Activated CD4-positive, alpha-beta T cell treated with anti-CD3 and anti-CD28 coated beads for 36 hours (primary cell): ENCODE measurements at places on chromosomes 7 and 10. TPM values are rescaled to one million over a fixed set of nuclear protein-coding genes. Genes with fewer than 3 reads are reported as not detected.
A peak's percentile ranks its signal among the peaks of the same experiment; 100 is the strongest.

DNA sequence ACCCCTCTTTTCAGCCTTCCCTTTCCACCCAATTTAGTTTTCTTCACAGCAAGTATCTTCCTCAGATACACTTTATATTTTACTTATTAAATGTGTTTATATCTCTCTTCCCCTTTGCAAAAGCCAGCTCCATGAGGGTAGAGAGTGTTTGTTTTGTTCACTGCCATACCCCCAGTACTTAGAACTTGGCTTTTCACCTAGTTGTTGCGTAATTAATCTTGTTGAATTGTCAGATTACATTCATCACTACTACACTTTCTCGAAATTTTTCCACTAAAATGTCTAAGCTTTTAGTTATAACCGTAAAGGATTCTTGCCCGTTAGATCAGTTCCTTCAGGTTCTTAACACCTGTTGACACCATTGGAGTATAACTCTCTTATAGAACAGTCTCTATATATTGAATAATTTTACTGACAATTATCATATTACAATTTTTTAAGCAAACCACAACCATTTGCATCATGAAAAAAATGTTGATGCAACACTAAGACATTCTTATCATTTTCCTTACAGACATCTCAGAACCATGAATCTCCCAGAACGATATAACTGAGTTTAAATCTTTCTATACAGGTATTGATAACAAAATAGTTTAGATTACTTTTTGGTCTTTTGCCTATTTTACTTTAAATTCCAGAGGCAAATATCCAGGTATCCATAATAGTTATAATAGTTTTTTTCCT is 29.9 kb downstream of the VWDE start:
- DNase-seq, result no peak
- no peaks in the 10 kb centered on the region for H3K36me3 ChIP-seq
- H3K27ac ChIP-seq, result no peak overlapping the region

NPFFR1 gene
- not detected for total RNA-seq

PTF1A gene
- not detected for total RNA-seq

COL1A2 gene
- total RNA-seq, result 0.19 TPM

ENTPD1 gene
- total RNA-seq, result not detected

C7orf57 gene
- 0.46 TPM for total RNA-seq

TUBAL3 gene
- total RNA-seq, result not detected

TAS2R3 gene
- total RNA-seq, result 0.69 TPM

- peaks cover 2% of the 10 kb centered on the region for H3K27me3 ChIP-seq
- H3K4me3 ChIP-seq, result no peak overlapping the region
- no peaks in the 10 kb centered on the region for H3K36me3 ChIP-seq
- H3K4me1 ChIP-seq, result no peaks in the 10 kb centered on the region
- DNase-seq, result no peak
- no peak overlapping the region for H3K27ac ChIP-seq
Observed at GRCh38 chr7:3880228-3880987, 579.4 kb downstream of the SDK1 start.

- no peaks in the 10 kb centered on the region for H3K27me3 ChIP-seq
- H3K36me3 ChIP-seq, result no peaks in the 10 kb centered on the region
- H3K27ac ChIP-seq, result no peak overlapping the region
- DNase-seq, result no peak
Observed at GRCh38 chr7:7769710-7770627, 51.6 kb upstream of the RPA3 start.

EPHB4 gene
- total RNA-seq, result 5.9 TPM

DNA sequence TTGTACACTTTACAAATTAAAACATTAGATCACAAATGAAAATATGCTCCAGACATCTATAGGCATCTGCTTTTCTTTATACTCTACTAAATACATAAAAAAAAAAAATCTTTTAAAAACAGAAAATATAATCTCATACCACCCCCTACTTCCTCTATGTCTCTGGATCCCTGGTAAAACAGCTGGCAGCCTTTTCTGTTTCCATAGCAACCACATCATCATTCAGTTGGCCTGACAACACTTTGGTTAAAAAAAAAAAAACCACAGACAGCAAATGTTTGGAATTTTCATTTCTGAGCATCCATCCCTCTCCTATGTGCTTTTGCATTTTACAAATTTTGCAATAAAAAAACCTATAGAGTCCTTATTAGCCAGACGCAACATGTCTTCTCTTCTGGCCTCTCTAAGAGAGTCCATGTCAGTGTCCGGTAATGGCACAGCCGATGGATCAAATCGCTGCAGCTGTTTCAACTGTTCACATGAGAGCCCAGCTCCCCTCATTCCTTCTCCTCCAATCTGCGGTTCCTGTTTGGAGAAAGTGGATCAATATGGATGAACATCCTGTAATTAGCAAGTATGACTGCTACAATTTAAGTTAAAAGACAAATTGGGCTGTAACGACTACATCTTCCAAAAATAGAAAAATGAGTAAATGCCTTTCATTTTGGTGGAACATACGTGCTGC is 105.6 kb downstream of the NSUN6 start:
- H3K27ac ChIP-seq, result no peak overlapping the region
- H3K4me1 ChIP-seq, result no peaks in the 10 kb centered on the region
- peaks cover 38% of the 10 kb centered on the region for H3K36me3 ChIP-seq
- no peak overlapping the region for H3K4me3 ChIP-seq
- DNase-seq, result no peak

DNA sequence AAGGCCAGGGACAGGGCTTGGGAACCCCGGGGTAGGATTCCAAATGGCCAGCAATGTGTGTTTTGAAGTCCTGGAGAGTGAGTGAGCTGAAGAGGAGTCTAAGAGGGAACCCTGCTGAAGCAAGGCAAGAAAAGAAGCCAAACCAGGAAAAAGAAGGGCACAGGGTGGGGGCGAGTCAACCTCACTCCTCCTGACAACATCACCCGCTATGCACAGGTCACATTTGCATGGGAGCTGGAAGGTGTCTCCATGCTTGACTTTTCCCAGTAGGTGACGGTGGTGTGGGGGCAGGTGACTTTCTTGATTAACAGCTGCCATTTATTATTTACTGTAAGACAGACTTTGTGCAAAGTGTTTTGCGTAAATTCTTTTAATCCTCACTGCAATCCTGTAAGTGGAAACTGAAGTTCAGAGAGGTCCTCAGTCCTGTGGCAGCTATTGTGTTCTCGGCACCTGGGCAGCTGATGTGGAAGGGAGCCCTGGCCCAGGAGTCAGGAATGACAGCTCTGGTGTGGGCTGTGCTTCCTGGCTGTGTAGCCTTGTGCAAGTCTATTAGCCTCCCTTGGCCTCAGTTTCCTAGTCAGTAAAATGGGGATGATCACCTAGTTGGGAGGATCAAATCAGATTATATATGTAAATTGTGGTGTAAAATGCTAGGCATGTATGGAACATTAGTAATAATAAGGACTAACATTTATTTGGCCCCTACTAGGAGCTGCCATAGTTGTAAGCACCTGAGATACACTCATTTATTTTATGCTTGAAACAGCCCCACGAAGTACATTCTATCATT is 90.9 kb downstream of the SH3PXD2A start:
- DNase-seq, result no peak
- peak overlapping the region; percentile 69 for H3K27ac ChIP-seq
- H3K27me3 ChIP-seq, result no peaks in the 10 kb centered on the region
- H3K4me3 ChIP-seq, result no peak overlapping the region

ASB15 gene
- not detected for total RNA-seq

DNA sequence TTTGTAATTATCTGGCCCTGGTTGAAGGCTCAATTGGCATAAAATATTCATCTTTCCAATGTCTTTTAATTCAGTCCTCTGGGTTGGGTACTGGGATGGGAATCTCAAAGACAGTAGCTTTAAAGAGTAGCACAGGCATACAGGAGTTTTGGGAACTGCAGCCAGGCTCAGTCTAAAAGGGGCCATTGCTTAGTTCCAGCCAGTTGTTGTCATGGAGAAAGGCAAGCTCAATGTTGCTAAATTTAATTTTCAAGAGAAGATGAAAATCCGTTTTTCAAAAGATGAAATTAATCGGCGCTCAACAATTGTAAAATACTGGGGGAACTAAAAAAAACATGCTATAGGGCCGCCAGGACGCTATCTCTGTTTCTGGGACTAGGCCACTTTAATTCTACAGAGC is 375.1 kb downstream of the PHTF2 start:
- H3K4me1 ChIP-seq, result no peaks in the 10 kb centered on the region
- no peak overlapping the region for H3K27ac ChIP-seq
- no peaks in the 10 kb centered on the region for H3K36me3 ChIP-seq

DNA sequence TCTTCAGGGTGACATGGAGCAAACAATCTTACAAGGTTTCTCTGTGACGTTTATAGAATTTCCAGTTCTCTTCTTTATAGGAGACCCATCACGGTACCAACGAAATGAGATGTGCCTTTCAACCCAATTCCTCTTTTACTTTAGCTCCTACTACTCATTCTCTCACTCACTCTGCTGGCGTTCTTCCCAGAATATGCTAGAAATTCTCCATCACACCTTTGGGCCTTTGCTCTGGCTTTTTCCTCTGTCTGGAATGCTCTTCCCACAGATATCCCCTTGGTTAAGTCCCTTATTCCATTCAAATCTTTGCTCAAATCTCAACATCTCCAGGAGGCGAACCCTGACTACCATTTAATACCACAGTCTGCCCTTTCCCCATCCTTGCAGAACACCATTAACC is 39.0 kb downstream of the SEMA3C start:
- H3K36me3 ChIP-seq, result no peaks in the 10 kb centered on the region
- H3K4me1 ChIP-seq, result peaks cover 3% of the 10 kb centered on the region
- H3K4me3 ChIP-seq, result no peak overlapping the region
- no peak for DNase-seq
- no peaks in the 10 kb centered on the region for H3K27me3 ChIP-seq

- no peak for DNase-seq
- H3K36me3 ChIP-seq, result no peaks in the 10 kb centered on the region
- H3K27me3 ChIP-seq, result peaks cover 2% of the 10 kb centered on the region
- H3K4me1 ChIP-seq, result no peaks in the 10 kb centered on the region
Observed at GRCh38 chr10:11813855-11814567, 9.1 kb upstream of the PROSER2 start.

- DNase-seq, result no peak
- peaks cover 12% of the 10 kb centered on the region for H3K27me3 ChIP-seq
- H3K4me3 ChIP-seq, result no peak overlapping the region
- no peak overlapping the region for H3K27ac ChIP-seq
Observed at GRCh38 chr7:20229646-20230500, 12.7 kb upstream of the MACC1 start.

- no peak overlapping the region for H3K27ac ChIP-seq
- H3K27me3 ChIP-seq, result no peaks in the 10 kb centered on the region
- DNase-seq, result no peak
- H3K4me3 ChIP-seq, result no peak overlapping the region
- peaks cover 17% of the 10 kb centered on the region for H3K4me1 ChIP-seq
- peaks cover 8% of the 10 kb centered on the region for H3K36me3 ChIP-seq
Observed at GRCh38 chr7:2080060-2080387, 152.7 kb downstream of the MAD1L1 start.

GRCh38 chr7:78562191-78562590 is 763.6 kb downstream of the PHTF2 start:
- H3K27me3 ChIP-seq, result peaks cover 2% of the 10 kb centered on the region
- H3K4me1 ChIP-seq, result no peaks in the 10 kb centered on the region
- H3K4me3 ChIP-seq, result no peak overlapping the region
- H3K27ac ChIP-seq, result no peak overlapping the region

DNA sequence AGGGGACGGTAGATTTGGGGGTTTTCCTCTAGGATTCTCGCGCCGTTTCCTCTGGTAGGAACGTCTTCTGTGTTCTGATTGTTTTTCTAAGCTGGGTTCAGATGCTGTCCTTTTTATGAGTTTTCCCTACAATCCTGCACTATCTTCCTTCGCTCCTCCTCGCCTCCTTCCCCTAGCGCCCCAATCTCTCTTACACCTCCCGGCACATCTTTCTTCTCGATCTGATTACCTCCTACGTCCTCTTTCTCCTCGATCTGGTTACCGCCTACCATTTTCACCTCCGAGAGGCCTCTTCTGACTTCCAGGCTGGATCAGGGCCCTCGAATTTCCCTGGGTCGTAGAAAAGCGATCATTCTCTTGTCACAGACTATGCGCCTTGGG is 413 bp downstream of the BUD31 start:
- H3K4me1 ChIP-seq, result peaks cover 36% of the 10 kb centered on the region
- no peaks in the 10 kb centered on the region for H3K27me3 ChIP-seq
- peak overlapping the region; percentile 96 for H3K27ac ChIP-seq
- H3K36me3 ChIP-seq, result peaks cover 56% of the 10 kb centered on the region
- peak overlapping the region; percentile 90 for H3K4me3 ChIP-seq
